Dermis lymphatic vessel endothelial cell (primary cell): ENCODE measurements at places on chromosomes 4 and X. TPM values are rescaled to one million over a fixed set of nuclear protein-coding genes. Genes with fewer than 3 reads are reported as not detected.

Gene TMPRSS11F
- total RNA-seq: not detected in 2 replicates

Gene GAGE10
- total RNA-seq: not detected in 2 replicates

Gene GIMD1
- not detected in 2 replicates for total RNA-seq

Gene ZAR1
- not detected in 2 replicates for total RNA-seq

Gene RTL5
- 0.09 and 0.33 TPM in 2 replicates for total RNA-seq
